Right ventricle myocardium superior (tissue), 1 donor: ENCODE measurements at places on chromosomes 1 and 21. TPM values are rescaled to one million over a fixed set of nuclear protein-coding genes. Genes with fewer than 3 reads are reported as not detected.

The SRRM1 gene
- total RNA-seq: 50.4 TPM

The XCL2 gene
- total RNA-seq: not detected

DNA sequence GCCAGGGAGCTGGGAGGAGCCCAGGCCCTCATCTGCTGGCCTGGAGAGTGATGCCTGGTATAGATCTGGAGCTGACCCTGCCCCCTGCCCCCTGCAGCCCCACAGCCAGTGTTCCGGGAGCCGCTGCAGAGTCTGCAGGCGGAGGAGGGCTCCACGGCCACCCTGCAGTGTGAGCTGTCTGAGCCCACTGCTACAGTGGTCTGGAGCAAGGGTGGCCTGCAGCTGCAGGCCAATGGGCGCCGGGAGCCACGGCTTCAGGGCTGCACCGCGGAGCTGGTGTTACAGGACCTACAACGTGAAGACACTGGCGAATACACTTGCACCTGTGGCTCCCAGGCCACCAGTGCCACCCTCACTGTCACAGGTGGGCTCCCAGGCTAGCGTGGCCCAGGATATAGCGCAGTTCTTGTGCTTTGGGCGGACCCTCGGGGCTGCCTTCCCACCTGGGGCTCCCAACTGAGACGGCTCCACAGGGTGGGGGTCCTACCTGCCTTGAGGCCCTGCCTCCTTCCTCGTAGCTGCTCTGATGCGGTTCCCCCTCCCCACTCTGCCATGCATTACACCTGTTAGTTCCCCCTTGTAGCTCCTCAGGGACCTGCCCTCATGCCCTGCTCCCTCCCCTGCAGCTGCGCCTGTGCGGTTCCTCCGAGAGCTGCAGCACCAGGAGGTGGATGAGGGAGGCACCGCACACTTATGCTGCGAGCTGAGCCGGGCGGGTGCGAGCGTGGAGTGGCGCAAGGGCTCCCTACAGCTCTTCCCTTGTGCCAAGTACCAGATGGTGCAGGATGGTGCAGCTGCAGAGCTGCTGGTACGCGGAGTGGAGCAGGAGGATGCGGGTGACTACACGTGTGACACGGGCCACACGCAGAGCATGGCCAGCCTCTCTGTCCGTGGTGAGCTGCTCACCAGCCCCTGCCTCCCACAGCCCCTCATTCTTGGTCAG, 98.7 kb downstream of the OBSCN start:
- DNase-seq: peak; percentile 35

GRCh38 chr1:109850194-109850593, 60.5 kb upstream of the CSF1 start:
- no peak for DNase-seq

DNA sequence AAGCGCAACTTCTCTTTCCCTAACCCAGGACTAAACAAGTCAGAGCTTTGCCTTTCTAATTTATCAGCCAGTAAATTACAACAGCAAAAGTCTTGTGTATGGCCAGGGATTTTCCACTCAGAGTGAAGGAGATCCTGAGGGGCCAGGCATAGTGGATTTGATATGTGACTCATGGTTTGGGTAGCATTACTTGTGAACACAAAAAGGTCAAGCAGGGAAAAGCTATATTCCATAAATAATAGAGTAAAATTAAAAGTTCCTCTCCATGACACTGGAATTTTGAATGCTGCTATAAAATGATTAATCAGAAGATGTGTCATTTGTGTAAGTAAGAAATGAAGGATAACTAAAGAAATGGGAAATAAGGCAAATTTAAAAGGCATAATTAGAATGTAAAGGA, 284.8 kb downstream of the HLX start:
- DNase-seq: no peak
